Esophagus squamous epithelium (tissue), 5 donors: ENCODE measurements at places on chromosomes 3 and 15. TPM values are rescaled to one million over a fixed set of nuclear protein-coding genes. Genes with fewer than 3 reads are reported as not detected.

P2RY12 gene
- total RNA-seq: not detected

CRABP1 gene
- not detected for total RNA-seq

PTX3 gene
- total RNA-seq: 1.7 TPM

ZNF662 gene
- total RNA-seq: 2.4 TPM

FANCD2OS gene
- not detected for total RNA-seq

PLCH1 gene
- 0.19 TPM for total RNA-seq

HYAL2 gene
- 48.1 TPM for total RNA-seq

GRIP2 gene
- 0.29 TPM for total RNA-seq

REC114 gene
- total RNA-seq: not detected

PPIB gene
- total RNA-seq: 363 TPM
